ENCODE measurements at places on chromosomes 5 and 9.

DNA sequence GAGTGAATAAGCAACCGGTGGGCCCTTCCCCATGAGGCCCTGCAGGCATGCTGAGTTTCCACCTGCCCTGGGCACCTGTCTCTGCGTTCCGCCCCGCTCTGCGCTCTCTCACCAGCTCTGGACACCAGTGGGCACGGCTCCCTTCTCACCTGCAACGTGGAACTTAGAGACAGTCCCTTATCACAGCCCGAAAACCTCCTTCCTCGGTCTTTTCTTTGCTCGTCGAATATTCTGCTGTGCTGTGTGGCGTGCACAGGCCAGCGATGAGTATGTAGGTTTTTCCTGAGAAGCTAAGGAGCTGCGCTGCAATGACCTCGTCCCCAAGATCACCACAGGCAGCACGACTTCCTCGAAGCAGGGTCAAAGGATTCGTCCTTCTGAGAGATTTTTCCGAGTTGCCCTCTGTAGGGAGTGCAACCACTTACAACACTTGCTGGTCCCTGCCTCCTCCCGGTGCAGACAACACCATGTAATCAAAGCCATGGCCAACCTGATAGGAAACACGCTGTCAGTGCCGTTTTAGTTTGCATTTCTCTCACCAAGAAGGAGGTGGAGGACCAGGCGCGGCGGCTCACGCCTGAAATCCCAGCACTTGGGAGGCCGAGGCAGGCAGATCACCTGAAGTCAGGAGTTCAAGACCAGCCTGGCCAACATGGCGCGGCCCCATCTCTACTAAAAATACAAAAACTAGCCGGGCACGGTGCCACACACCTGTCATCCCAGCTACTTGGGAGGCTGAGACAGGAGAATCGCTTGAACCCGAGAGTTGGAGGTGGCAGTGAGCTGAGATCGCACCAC is 27.2 kb upstream of the NOTCH1 start:
- DNase-seq, result no peak

GRCh38 chr9:123453831-123454321 is 97.9 kb downstream of the CRB2 start:
- no peak for DNase-seq

- peak; percentile 89 for DNase-seq
Measured at GRCh38 chr5:149264439-149265067, 7.1 kb upstream of the AFAP1L1 start.

DNA sequence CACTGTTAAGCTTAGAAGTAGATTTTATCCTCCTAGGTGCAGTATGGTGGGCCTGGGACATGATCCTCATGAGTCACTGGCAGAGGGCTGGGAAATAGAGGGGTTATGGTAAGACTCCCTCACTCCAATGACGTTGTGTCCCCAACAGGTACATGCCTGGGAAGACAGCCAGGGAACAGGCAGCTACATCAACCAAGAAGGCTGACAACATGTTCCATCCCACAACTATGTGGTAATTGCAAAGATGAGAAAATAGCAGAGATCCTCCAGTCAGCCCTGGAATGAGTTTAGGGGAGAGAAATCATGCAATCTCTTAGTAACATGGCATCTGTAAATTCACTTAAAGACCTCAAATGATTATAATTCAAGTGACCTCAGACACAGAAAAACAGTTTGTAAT is 114.4 kb upstream of the LIFR start:
- DNase-seq, result no peak

DNA sequence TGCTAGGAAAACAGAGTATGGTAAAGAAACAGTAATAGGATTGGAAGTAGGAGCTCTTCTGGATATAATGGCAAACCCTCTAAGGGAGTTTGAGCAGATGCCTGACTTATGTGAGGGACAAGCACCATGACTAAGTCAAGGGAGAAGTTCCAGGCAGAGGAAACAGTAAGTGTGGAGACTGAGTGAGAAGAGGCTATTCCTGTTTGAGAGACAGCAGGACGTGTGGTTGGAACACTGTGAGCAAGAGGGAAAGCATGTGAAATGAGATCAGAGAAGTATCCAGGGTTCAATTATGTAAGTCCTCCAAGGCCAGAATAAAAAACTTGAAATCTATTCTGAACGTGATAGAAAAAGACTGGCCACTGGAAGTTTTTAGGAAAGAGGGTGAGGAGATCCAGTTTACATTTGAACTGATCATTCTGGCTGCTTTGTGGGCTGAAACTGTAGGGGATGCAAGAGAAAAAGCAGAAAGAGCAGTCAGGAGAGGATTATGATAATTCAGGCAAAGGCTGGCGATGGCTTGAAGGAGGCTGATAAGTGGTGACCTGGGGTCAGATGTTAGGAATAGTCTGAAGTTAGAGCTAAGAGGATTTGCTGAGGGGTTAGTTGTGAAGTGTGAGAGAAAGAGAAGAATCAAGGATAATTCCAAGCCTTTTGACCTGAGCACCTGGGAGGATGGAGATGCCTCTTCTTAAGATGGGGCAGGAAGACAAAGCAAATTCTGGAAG is 19.2 kb downstream of the DMAC1 start:
- no peak for DNase-seq

DNA sequence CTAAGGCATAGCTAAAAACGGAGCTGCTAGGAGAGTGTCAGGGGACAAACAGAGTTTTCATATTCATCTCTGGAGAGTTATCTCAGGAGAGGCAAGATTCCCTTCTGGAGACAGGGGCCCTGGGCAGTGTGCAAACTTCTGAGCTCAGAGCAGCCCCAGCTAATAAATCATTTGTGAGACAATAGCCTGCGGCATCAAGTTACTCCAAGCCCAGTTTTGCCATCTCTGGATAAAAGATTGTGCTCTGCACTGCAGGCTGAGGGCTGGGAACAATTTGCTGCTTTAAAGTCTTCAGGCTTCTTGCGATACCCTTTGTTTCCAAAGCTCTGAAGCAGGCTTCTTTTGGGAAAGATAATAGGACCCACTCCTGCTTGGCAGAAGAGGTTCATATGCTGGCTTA is 164.3 kb upstream of the BRINP1 start:
- DNase-seq, result no peak

GRCh38 chr9:104608336-104608735 is 2.9 kb upstream of the OR13C2 start:
- DNase-seq, result no peak

DNA sequence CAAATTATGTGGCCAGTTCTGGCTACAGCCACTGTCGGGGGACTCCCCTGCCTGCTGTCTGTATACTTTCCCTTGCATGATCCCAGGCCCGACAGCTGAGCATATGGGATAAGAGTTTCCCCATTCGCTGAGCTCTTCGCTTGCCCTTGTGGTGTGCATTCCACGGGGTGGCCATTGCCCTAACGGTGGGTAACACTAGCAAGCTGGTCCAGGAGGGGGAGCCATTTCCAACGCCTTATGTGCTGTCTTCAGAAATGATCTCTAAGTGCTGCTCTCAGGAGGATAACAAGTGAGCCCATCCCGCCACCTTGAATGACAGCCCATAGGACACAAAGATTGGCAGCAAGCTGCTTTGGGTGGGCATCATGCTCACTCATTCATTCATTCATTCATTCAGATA is 190.9 kb downstream of the FSTL4 start:
- DNase-seq, result peak; percentile 73

GRCh38 chr5:90131383-90132133 is 278.0 kb downstream of the CETN3 start:
- DNase-seq, result no peak

DNA sequence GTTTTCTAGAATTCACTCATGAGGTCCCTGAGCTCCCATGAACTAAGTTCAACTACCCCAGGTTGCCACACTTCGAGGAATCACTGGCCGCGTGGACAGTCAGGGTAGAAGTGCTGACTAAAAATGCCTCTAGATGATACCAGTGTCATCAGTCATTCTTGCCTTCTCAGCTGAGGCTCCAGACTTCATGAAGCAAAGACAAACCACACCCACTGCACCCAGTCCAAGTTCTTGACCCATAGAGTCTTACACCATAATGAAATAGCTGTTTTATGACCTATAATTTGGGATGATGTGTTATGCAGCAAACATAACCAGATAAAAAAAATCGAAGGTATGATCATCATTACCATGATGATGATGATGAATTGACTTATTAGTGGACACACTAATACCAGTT is 632.9 kb upstream of the TLE4 start:
- no peak for DNase-seq

GRCh38 chr5:30000231-30000630 is 1193.3 kb upstream of the CDH6 start:
- no peak for DNase-seq

DNA sequence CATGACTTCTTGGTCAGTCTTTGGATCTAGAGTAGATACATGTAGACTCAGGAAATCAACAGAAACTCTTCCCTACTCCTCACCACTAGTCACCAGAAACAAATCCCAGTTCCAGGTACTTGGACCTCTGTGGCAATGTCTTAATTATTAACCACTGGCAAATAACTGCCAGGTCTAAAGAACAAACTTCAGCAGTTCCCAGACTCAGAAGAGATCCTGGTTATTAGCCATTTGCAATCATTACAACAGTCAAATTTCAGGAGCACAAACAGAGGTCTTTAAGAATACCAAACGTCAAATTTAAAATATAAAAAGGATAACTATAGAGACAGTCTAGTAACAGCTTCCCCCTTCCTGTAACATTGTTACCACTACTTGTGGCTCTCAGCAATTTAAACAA is 10.2 kb downstream of the DIAPH1 start:
- no peak for DNase-seq

- no peak for DNase-seq
Measured at GRCh38 chr9:99046542-99047071, 58.3 kb upstream of the TGFBR1 start.

DNA sequence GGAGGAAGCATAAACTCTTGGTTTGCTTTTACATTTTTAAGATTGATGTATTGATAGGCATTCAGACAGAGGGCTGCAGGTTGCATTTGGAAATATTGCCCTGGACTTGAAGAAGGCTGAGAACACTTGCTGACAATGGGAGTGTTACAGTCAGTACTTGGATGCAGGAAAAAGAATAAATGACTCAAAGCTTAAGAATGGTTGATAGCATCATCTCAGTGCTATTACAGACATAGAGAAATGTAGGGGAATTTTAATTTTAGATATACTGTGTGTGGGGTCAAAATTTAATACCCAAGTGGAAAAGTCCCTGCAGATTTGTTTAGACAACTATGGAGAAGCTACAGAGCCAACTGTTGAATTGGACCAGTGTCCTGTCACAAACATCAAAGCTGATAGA is 101.1 kb downstream of the ISL1 start:
- DNase-seq, result no peak

GRCh38 chr9:79233542-79233941 is 338.2 kb upstream of the TLE4 start:
- DNase-seq, result peak; percentile 54

DNA sequence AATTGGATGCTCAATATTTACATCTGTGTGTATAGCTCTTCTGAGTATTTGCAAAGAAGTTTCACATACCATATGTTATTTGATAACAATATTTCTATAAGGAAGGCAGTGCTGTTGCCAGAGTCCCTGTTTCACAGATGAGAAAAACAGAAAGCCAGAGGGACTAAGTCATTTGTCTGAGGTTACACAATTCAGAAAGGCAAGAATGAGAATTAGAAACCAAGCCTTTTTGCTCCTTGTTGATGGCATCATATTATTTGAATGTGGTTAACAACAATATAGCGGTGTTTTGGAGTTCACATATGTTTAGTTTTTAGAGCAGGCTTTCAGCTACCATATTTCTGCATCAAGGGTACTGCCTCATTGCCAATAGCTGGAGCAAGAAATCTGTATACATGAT is 110.9 kb upstream of the PRLR start:
- no peak for DNase-seq

DNA sequence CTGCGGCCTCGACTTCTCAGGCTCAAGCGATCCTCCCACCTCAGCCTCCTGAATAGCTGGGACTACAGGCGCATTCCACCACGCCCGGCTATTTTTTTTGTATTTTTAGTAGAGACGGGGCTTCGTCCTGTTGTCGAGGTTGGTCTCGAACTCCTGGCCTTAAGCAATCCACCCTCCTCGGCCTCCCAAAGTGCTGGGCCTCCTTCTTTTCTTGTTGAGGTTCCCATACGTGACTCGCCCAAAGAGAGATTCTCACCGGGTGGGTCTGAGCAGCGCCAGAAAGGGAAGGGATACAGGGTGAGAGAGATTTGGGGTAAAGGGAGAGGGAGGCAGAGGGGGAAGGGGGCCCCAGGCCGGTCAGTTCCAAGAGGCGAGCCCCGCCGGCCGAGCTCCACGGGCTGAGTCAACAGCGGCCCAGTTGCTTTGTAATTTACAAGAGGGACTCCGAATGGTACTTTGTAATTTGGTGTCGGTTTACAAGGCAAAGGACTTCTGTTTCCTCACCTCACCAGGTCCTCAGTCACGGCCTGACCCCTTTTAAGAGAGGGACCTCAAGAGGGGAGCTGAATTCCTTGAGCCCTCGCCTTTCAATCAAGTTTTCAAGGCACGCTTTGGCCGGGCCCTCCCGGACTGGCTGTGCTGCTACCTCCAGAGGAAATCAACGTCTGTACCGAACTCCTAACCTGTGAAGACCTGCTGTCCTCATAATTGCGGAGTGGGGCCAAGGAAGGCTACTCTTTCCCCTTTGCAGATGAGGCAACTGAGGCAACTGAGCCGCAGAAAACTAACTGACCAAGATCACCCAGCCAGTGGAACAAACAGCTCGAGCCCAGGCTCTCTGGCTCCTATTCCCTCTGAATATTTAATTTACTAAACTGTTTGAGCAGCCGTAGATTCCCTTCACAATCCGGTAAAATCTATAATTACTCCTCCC is 3.3 kb upstream of the DMRT2 start:
- peak; percentile 64 for DNase-seq

DNA sequence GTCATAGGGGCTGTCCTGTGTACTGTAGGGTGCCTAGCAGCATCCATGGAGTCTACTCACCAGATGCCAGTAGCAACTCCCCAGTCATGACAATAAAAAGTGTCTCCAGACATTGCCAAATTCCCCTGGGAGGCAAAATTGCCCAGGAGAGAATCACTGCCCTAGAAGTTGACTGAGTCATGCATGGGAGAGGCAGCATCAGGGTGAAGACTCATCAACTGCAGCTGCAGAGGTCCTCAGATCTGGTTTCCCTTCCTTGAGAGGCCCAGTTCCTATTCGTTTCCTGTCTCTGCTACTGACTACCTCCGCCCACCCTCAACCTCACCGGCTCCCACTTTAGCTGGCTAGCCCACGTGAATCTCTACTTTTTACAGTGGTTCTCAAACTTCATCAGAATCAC is 88.6 kb upstream of the AGXT2 start:
- DNase-seq, result no peak

DNA sequence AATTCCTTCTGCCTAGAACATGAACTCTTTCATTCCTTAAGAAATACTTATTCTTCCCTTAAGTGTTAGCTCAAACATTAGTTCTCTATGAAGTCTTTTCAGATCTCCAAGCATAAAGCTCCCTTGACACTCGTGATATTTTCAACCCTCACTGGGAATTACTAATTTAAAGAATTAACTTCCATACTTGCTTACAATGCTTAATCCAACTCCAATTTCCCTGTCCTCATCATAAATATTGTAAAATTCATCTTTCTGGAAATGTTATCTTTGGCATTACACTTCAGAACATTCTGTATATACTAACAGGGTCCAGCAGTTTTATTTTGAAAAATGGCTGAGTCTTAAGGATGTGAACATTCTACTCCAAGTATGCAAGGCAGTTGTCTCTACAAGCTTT is 7.2 kb downstream of the STARD4 start:
- DNase-seq, result no peak
